ENCODE measurements at places on chromosomes 7 and 10.

DNA sequence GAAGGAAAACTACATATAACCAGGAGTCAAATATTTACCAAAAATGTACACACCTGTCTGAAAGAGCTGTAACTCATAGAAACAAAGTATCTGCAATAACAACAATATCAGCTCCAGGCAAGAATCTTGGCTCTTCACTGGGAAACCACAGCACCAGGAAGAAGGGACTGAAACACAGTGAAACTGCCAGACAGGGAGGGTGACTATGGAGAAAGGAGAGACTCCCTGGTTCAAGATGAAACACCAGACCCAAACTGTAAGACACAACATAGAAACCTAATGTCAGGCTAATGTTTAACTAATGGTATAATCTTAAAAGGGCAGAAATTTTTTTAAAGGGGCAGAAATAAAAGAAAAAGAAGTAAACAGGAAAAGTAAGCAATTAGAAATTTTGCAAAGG lies 11.5 kb upstream of the TAS2R39 start:
- no peak for DNase-seq

GRCh38 chr10:28179006-28179742 lies 123.7 kb downstream of the MPP7 start:
- DNase-seq, result peak; percentile 57

GRCh38 chr7:195010-195829 lies 2.8 kb downstream of the FAM20C start:
- DNase-seq, result no peak

DNA sequence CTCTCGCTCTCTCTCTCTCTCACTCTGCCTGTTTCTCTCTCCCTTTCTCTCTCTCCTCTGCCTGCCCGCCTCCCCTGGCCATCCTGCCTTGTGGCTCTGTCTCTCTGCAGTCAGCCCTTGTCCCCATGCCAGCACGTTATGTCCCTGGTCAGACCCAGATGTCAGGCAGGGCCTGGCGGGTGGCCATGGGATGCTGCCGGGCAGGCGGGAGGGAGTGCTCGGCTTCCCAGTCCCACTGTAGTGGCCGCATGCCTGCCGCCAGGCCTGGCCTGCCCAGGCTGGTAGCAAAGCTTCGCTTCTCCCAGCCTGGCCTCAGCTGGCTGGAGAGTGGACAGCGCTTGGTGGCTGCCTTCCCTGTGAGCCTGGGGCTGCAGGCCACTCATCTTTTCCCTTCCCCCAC lies 121.5 kb upstream of the ZNF716 start:
- DNase-seq, result no peak

DNA sequence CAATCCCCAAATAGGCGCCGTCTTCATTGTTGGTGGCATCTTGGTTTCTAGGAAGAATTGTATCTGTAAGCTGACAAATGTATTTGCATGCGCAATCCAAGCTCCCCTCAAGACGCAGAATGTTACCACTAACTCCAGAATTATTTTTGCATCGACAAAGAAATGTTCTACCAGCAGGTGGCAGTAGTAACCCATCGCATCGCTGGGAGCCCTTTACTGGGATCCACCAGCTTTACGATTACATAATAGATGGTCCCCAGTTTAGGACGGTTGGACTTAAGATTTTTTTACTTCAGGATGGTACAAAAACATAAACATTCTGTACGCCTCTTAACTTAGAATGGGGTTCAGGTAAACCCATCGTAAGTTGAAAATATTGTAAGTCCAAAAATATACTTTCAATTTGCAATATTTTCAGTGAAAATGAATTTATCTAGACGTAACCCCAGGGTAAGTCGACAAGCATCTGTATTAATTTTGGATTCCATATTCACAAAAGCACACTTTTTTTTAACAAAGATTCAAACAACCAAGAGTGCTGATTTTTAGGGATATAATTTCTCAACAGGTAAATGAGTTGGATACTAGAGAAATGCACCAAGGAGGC lies 114.0 kb upstream of the COBL start:
- peak; percentile 48 for DNase-seq

DNA sequence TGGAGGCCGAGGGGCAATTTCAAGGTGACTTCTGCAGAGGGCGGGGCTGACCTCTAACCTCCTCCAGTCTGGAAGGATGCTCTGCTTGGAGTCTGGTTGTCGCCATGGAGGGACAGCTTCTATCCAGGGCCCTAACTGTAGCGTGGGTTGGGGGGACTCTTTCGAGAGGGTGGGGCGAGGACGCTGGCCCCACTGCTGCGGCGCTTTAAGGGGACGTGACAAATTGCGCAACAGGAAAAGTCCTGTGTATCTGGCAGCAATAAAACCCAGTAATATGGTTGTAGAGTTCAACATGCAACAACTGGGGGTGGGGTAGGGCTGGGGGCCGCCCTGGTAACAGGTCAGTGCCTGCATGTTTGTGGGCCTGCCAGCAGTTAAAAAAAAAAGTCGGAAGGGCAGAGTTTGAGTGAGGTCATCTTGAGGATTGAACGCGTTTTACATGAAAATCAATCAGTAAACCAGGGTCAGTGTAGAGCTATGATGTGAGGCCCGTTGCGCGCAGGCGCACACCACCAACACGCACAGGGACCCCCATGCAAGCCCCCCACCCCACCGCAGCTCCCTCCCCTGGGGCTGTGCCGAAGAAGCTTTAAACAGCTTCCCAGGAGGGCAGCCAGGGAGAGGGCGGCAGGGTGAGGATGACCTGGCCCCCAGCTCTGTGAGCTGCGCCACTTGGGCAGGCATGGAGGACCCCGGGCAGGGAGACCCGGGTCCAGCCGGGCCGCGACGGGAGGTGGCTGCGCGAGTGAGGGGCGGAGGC lies 4.3 kb downstream of the SHH start:
- no peak for DNase-seq

DNA sequence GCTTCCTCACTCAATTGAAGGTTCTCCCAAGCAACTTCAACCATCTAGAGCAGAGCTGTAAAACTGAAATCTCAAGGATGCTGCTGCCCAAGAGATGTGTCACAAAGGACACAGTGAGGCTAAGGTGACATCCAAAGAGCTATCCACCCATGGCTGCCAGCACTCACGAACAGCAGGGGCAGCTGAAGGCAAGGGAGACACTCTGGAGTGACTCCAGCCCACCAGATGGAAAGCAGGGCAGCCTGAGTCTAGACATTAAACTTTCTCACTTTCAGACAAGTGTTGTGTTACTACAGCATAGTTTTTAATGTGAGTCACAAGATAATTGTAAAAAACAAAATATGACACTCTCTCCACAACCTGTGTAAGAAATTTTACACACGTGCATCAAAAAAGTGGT lies 113.5 kb downstream of the LARP4B start:
- no peak for DNase-seq

DNA sequence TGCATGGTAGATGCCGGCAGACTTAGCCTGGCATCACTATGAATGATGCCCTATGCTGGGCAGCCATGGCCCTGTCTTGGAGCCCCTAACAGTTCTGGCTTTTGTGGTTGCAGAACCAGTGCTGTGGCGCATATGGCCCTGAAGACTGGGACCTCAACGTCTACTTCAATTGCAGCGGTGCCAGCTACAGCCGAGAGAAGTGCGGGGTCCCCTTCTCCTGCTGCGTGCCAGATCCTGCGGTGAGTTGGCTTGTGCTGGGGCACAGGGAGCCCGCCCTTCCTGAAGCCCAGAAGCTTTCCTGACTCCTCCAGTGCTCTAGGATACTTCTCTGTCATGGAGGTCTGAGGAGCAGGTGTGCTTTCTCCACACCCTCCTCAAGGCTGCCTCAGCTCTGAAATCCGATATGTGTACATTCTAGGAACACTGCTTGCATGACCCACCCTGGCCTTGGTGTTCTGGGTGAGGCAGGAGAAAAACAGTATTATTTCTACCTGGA lies 25.6 kb upstream of the SH2D4B start:
- no peak for DNase-seq

GRCh38 chr7:14717816-14718215 lies 184.7 kb downstream of the DGKB start:
- DNase-seq, result no peak

DNA sequence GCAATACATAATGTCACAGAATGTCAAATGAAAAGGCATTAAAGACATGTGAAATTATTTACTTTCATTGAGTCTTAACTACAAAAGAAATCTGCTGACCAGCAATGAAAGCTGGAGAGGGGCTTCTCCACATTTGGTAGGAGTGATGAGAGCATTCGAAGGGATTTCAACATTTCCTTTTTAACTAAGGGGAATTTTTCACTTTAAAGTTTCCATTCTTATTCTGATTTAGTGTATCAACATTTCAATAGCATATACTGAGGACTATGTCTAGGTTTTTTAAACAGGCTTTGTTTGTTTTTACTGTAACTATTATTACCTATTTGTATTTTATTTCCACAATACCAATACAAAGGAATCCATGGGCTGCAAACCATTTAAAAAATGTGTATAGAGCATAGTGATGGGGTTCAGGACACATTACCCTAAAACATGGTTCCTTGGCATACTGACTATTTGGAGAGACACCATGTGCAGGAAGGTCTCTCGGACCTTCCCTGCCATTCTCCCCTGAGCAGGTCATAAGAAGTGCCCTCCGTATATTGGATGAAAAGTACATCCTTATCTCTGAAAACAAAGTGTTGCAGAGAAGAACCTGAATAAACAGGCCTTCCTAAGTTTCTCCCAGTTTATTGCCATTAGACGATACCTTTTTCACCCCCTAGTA lies 278.7 kb downstream of the DOCK4 start:
- no peak for DNase-seq

DNA sequence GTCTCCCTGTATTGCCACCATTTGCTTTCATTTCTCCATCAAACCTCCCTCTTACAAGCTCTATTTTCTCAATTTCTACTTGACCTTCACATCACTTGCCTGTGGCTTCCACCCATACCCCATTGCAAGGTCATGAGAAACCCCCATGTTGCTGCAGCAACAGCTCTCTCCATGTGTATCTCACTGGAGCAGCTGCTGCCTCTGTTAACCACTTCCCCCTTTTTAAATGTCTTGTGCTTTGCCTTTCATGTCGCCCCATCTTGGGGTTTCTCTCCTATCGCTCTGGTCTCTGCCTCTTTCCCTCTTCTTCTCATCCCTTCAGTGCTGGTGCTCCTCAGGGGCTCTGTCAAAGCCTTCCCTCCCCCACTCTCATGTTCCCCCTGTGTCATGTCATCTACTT lies 148.8 kb downstream of the CHN2 start:
- DNase-seq, result no peak

DNA sequence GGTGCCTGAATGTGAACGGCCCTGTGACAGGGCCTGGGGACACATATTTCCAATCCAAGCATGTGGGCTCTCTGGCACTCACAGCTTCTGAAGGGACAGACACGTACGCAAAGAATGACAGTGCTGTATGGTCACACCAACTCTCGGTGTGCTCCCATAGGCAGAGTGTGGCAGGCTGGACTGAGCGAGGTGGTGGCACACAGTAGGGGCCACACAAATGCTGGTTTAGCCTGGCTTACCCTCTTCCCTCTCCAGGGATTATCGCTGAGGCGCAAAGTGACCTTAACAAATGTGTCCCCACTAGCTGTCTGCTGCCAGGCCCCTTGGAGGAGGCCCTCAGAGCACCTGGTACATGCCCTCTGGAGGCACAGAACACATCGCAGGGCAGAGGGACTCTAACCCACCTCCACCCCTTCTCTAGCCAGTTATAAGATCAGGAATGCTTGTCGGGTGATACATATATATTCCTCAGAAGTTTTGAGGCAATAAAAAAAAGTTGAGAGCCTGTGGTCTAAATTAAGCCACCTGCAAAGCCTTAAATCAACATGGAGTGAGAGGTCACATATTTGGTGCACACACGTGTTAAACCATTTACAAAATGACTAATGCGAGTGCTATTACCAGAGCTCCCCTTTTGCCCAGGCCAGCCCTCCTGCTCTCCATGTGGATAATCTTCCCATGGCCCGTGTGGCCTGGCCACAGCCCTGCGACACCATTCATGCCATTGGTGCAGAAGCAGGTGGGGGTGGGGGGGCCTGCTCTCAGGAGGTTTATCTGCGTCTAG lies 262.8 kb upstream of the GRB10 start:
- no peak for DNase-seq

DNA sequence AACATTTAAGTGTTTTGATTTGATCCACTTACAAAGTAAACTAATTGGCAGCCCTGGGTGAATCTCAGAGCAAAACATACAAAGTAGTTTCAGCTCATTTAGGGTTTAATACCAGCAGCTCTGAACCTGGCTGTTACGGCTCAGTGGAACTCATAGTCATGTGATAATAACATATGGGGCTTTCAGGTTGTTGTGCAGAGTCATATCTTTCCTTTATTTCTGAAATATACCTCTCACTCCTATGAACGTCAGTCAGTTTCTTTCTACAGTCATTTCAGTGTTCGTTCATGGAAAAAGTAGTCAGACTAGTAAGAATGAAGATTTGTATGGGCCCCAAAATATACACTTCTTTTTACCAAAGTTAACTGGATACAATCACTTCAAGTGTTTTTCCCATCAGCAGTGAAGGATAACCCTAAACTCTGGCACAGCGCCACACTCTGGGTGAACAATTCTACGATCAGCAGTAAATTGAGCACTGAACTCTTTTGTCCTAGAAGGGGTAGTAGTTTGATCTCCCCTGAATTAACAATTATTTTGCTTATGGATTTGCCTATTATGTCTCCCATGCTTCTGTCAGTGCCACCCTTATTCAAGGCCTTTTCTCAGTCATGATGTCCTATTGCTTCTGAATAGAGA lies 218.6 kb downstream of the THSD7A start:
- DNase-seq, result peak; percentile 77

- DNase-seq, result no peak
Observed at GRCh38 chr7:45447296-45447695, 126.9 kb upstream of the ADCY1 start.

DNA sequence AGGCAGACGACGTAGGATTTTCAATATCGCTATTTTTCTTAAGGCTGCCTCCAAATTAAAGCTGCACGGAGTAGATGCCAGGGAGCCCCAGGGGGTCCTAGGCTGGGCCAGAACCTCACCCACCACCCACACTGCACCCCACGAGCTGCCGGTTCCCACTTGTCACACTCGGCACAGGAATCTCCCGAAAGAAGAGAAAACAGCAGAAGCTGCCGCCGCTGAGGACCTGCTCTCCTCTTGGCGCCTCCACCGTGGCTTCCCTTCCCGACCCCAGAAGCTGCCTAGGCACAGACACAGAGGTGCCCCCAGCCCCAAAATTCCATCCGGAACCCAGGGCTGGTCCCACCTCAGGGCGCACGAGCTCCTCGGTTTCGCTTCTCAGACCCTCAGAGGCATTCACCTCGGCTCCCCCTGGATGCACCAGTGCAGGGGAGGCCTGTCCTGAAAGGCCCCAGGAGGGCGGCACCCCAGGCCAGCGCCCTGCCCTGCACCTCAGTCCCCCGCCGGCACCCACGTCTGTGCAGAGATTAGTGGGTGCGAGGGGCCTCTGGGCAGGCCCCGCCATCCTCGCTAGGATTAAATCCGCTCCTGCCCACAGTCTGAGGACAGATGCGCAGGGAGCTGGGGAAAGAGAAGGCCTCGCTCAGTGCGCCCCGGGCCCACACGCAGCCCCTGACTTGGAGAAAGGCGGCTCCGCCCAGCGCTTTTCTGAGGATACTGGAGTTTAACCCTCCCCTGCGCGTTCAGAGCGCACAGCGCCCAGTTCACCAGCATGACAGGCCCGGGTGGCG lies 99.2 kb downstream of the PTPRN2 start:
- no peak for DNase-seq

GRCh38 chr7:148708026-148708885 lies 9.6 kb downstream of the CUL1 start:
- no peak for DNase-seq

All from GM12865 (cell line).